ENCODE measurements at places on chromosomes 13 and 19.
A peak's percentile ranks its signal among the peaks of the same experiment; 100 is the strongest.

- no peak for DNase-seq
These were observed 3.8 kb upstream of the TSHZ3 start for GRCh38 chr19:31352782-31353651.

DNA sequence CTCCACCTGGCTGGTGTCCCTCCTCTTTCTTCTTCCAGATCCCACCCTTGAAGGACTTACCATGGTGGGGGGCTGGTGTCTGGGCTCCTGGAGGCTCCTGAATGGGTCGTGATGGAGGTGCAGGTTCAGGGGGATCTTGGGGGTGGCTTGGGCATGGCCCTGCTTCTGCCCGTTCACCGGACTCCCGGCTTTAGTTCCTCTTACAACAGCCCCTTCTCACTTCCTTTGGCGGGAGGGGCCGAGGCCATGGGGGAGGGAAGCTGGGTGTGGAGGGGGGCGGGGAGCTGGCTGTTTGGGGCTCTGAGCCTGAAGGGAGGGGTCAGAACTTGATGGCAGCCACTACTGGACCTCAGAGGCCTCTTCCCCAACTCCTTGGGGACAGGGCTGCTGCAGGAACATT is at the start of gene MYO1F:
Gene MYO1F (minus strand): TSS at position 196 of the 400 bp plus-strand sequence. CDS start 133 bp downstream, at position 63.
- DNase-seq = peak; percentile 70

GRCh38 chr13:21556051-21556450 is 47.9 kb downstream of the MICU2 start:
- DNase-seq = no peak

DNA sequence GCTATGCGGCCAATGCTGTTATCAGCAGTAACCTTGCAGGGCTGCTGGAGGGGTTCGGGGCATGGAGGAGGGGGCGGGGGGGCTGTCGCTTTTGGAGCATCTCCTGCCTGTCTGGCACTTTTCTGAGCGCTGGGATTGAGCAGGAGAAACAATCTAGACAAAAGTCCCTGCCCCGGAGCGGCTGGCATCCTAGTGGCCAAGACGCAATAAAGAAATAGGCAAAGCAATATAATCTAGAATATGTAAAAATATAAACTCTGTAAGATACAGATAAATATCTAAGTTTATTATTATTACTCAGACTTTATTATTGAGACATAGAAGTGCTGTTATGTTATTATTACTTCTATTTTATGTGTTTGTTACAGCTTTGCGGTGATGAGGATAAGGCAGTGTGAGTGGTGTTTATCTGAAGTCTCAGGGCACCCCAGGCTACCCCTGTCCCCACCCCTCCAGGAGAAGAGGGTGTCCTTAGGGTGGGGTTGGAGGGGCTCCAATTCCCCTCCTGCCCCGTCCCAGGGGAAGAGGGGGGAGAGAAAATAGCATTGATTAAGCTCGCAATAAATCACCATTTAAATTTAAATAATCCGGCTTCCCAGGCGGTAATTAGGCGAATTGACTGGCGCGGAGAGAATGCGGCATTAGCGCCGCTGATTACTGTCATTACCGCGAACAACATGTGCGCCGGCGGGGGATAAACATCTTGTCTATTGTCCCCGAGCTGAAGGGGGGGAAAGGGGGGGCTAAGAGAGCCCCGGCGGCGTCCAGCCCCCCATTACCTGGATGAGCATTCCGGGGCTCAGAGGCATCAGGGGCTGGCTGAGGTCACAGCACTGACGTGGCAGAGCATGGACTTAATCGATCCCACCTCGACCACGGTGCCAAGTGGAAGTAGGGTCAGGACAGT is 3.2 kb downstream of the NPAS1 start:
- no peak for DNase-seq

DNA sequence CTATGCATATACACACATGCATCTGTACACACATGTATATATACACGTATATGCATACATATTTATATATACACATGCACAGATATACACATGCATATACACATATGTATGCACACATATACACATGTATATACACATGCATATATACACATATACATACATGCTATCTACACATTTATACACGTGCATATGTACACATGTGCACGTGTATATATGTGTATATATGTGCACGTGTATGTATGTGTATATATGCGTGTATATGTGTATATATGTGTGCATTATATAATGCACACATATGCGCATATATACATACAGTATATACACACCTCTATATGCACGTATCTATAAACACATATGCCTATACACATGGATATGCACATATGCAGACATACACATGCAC is 17.8 kb downstream of the ARHGEF7 start:
- DNase-seq = no peak

DNA sequence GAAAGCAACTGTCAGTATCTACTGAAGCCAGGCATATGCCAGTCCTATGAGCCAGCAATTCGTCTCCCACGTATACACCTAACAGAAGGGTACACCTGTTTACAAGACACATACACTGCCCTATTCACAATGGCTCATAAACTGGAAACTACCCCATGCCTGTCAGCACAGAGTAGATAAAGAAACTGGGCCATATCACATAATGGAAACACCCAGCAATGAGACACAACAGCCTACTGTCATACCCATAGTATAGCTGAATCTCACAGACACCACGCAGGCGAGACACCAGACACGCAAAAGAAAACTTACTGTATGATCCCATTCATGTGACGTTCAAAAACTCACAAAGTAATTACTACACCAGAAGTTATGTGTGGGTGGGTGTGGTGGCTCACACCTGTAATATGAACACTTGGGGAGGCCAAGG is 15.7 kb downstream of the NOSIP start:
- DNase-seq = no peak

- DNase-seq = no peak
These were observed 649.1 kb upstream of the SLC10A2 start for GRCh38 chr13:103715335-103715734.

DNA sequence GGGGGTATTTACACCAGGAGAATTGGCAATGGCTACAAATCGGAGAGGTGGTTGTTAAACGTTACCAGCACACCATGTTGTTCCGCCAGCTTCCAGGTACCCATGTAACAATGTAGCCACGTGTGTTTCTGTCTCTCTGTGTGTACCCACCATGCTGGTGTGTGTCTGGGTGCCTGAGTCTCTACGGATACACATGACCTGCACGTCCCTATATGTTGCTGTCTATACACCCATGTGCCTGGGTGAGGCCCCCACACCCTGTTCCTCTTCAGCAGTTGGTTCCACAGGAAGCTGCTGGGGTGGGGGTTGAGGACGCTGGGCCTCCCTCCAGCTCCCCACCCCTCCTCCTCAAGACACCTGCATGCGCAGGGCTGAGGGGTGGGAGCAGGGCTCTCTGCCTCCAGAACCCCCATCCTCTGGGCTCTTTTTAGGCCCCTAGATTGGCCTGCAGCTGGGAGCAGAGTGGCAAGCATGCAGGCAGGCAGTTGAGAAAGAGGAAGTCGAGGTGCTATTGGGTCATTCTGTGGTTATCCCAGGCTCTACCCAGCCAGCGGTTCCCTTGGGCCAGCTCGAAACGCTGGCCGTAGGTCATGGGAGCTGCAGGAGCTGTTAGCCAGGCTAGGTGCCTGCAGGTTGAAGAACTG is at the start of gene ARHGEF18:
Gene ARHGEF18 (plus strand): TSS at position 351 of the 644 bp plus-strand sequence. CDS start 13,954 bp downstream, outside the sequence.
- peak; percentile 46 for DNase-seq

- no peak for DNase-seq
These were observed 23.9 kb upstream of the OXGR1 start for GRCh38 chr13:97018029-97018819.

GRCh38 chr13:95784161-95784899 is 107.4 kb downstream of the DNAJC3 start:
- no peak for DNase-seq

DNA sequence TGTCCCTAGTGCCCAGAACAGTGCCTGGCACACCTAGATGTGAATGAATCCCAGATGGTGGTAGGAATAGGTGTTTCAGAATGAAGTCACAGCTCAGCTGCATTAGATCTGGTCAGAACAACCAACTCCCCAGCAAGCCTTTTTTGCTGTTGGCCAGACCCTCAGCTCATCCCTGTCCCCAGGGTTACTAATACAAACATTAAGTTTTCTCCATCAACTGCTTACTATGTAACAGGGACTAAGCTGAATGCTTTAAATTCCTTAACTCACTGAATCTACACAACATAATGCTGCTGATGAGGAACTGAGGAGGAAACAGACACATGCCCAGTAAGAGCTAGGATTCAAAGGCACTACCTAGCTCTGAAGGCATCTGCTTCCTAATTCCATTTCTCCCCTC is 18.8 kb downstream of the SMG9 start:
- no peak for DNase-seq

DNA sequence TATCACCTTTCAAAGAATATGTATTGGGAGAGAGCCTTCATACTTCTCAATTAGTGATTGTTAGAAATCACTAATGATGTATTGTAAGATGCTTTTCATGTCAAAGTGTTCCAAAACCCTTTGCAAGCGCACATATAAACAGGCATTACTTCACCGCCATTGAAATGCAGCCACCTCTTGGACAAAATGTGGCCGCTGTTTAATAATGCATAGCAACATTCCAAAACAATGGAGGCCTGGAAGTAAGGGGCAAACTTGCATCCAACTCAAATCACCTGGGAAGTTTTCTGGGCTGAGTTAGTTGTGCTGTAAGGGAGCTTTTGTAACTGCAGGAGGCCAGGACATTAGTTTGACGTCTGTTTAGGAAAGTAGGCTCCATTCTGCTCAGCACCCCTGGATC is 438.1 kb downstream of the FGF9 start:
- DNase-seq = no peak

- DNase-seq = no peak
These were observed 69.3 kb downstream of the NHLRC3 start for GRCh38 chr13:39107561-39107960.

DNA sequence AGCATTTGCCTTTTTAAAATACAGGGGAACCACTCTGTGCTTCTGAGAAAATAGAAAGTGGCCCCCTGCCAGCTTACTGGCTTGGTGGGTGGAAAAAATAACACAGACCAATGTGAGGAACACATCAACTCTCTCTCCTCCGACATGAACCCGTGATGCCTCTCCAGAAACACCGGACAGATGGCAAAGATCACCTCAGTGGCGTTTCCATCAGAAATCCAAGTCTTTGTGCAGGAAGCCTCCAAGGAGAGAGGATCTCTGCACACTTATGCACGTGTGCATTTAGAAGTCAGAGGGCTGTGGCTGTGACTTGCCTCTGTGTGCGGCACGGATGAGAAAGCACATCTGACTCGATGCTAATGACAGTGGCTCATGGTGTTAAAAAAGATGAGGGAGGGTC is 112.3 kb upstream of the KLF12 start:
- DNase-seq = no peak

DNA sequence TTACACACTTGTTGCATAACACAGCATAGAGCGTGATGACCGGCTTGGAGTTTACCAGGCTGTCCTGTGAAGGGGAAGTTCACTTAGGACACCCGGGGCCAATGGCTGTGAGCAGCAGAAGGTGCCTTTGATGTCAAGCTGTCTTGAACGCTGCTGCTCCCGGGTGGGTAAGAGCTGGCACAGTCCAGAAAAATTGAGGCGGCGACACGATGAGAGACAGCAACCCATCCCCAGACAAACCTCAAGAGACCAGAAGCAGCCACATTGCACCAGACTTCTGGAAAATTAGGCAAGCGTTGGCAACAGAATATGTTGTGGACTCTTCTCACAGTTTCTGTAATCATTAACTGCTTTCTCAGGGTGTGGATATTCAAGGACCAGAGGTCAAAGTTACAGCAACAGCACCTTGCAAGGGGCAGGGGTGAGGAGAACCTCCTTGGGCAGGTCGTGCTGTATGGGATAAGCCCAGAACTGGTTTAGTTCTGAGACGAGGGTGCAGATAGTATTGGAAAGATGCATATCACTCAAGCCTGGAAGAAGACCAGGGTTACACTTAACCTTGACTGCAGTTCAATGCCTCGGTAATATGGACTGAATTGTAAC is 10.1 kb downstream of the NFILZ start:
- peak; percentile 50 for DNase-seq

- no peak for DNase-seq
These were observed 16.0 kb downstream of the EPSTI1 start for GRCh38 chr13:42976066-42976465.
